ENCODE measurements at places on chromosomes 2 and 18.

DNA sequence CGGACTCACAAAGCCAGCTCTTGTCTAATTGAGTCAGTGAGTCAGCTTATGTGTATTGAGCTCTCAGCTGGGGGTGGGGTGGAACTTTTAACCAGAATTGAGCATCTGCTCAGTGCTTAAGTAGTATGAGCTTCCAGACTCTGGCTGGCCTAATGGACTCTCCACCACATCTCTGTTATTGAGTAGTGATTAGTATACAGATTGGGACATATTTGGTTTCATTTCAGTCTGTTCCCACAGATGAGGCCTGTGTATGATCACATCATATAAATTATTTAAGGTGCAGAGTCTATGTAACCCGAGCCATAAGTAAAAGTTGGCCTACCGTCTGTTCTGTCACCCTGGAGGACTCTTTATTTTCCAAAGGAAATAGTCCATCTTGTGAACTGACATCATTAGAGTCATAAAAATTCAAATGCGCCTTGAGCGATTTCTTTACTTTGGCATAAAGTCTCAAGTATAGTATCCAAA lies 152.1 kb downstream of the THSD7B start:
- no peaks in the 10 kb centered on the region for H3K4me1 ChIP-seq
- no peak overlapping the region for H3K4me3 ChIP-seq
- H3K36me3 ChIP-seq: no peaks in the 10 kb centered on the region
- no peak for DNase-seq

GRCh38 chr18:79531386-79531785 lies 135.7 kb downstream of the NFATC1 start:
- H3K4me1 ChIP-seq: peaks cover 12% of the 10 kb centered on the region
- no peak overlapping the region for H3K27ac ChIP-seq
- H3K36me3 ChIP-seq: no peaks in the 10 kb centered on the region
- no peak overlapping the region for H3K4me3 ChIP-seq
- no peaks in the 10 kb centered on the region for H3K27me3 ChIP-seq

DNA sequence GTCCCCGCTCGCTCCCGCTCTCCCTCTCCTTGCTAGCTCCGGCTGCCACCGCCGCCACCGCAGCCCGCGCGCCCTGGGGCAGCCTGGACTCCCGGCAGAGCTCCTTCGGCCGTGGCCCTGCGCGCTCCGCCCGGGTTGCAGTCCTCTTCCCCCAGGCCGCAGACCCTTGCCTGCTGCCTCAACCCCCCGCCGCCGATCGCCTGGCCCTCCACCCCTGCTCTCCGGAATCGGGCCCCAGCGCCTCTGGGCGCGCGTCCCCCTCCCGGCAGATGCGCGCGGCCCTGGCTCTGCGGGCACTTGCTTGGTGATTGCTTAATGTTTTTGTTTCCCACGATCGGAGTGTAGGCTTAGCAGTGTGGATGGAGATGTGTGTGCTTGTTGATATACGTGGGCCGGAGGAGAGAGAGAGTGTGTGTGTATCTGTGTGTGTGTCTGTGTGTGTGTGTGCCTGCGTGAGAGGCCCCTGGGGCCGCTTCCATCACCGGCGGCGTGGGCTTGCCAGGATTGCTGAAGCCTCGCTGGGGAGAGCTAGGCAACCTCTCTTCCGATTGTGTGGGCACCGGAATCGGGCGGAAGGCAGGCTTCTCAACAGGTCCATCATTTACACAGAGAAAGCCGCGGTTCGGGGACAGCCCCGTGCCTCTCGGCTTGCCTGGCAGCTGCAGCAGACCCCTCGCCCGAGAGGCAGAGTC lies 877 bp downstream of the INHBB start:
- peaks cover 41% of the 10 kb centered on the region for H3K4me1 ChIP-seq
- H3K27me3 ChIP-seq: peaks cover 50% of the 10 kb centered on the region
- DNase-seq: no peak
- H3K4me3 ChIP-seq: no peak overlapping the region

GRCh38 chr18:3875961-3876360 lies 426.0 kb downstream of the TGIF1 start:
- no peak overlapping the region for H3K4me3 ChIP-seq
- H3K27ac ChIP-seq: no peak overlapping the region
- no peak for DNase-seq
- H3K27me3 ChIP-seq: no peaks in the 10 kb centered on the region
- H3K4me1 ChIP-seq: no peaks in the 10 kb centered on the region

DNA sequence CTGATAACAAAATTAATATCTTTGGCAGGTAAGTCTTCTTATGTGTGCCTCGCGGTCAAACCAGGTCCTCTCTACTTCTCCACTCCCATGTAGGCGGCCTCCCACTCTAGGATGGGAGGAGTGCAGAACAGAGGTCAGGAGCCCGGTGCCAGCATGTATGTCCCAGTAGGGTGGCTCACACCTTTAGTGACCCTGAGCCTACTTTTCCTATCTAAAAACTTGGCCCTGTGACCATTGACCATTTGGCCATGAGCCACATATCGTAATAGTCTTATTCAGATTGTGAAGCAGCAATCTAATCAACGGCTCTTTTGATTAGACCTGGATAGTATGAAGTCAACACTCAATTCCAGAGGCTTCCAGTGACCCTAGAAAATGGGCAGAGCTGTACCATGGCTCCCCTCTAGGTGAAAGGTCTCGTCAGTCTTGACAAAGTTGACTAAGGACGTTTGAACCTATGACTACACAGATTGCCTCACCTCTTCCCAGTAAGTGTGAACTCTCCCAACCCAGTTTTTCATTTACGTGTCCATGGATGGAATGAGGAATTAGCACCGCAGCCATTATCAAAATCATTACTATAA lies 17.1 kb upstream of the FABP1 start:
- no peaks in the 10 kb centered on the region for H3K4me1 ChIP-seq
- H3K27me3 ChIP-seq: no peaks in the 10 kb centered on the region
- no peaks in the 10 kb centered on the region for H3K36me3 ChIP-seq

Measured in sigmoid colon (tissue), 7 donors.